LoVo (cell line): ENCODE measurements at places on chromosomes 5 and 9.

DNA sequence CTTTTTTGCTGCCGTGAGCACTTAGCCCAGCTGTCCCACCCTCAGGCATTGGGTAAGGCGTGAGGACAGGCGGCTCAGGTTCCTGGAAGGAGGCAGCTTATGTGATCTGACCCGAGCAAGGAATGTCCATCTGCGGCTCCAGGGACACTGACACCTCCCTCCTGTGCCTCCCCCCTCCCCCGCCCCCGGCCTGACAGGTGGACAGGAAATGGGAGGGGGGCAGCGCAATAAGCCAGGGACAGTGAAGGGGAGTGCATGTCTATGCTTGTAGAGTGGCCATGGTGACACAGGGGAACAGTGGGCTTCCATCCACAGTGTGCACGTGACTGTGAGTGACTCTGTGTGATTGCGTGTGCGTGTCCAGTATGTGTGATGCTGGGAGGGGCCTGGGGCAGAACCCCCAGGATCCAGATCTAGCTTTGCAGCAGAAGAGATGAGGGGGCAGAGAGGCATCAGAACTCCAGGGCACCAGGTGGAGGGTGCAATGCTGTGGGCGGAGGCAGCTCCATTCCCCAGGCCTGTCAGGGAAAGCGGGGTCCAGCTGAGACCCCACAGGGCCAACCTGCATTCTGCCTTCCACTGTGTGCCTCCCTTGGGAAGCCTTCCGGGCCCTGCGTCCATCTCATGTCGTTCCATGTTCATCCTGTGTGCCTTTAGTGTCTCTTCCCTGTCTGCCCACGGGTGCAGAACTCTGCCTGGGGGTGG lies 30.5 kb downstream of the CNTFR start:
- DNase-seq, result no peak

- DNase-seq, result no peak
Observed at GRCh38 chr9:108720191-108720642, 135.6 kb downstream of the ACTL7B start.

DNA sequence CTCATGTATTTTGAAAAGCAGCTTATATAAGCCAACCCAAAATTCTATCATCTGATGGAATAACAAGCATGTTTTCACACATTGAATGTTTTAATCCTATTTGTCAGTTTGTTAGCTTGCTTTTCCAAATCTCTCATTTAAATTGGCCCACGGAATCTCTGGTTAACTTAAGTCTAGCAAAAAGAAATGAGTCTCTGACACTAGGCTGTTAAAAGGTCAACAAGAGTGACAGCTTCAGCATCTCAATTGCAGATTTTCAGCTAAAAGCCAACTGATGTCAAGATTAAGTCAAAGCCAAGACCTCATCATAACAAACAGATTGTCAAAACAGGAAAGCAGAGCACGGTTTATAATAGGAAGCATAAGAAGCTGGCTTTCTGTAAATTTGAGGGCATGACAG lies 49.4 kb upstream of the CDH9 start:
- DNase-seq, result no peak

- no peak for DNase-seq
Observed at GRCh38 chr5:94361161-94361560, 257.2 kb downstream of the KIAA0825 start.

DNA sequence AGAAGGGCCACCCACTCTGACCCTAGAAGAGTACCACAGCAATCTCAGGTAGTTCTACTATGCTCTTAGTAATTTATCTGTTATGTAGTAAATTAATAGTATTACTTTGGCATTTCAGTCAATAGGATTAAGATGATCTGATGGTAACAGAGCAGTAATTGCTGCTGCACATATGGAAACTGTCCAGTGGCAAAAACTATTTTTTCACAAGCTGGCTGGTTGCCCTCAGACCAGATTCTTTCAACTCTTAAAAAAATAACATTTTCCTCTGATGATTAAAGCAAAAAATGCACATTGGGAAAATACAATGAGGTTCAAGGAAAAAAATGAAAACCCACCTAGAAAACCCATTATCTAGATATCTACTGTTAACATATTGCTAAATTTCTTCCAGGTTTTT lies 19.7 kb downstream of the GLRA1 start:
- DNase-seq, result no peak

DNA sequence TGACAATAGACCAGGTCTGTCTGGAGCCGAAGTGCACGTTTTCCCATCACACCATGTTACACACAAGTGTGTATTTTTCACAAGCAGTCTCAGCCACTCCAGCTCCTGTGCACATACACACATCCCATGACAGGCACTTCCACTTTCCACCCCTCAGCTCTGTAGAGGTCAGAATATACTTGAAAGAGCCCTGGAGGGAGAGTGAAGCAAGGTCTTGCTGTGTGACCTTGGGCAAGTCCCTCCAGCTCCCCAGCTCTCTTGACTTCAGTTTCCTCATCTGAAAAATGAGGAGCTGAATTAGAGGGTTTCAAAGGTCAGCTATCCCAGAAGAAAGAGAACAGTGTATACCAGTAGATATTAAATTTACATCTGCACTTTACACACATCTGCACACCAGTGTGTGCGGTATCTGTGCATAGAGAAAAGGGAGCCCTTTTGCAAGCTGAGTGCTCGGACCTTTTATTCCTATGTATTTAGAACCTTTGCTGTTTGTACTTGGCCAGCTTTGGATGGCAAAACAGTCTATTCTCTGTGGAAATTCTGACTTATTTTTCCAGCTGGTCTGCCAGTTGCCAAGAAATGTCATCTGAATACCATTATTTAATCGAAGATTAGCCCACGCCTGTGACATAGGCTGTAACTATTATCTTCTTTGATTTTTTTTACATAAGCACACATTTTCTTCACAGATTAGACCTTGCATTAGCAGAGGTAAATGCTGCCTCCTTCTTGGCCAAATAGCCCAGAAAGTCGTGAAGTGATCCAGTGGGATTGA lies 528.0 kb downstream of the BNC2 start:
- DNase-seq, result no peak
